Gastroesophageal sphincter (tissue), 4 donors: ENCODE measurements at places on chromosomes 13 and 19. TPM values are rescaled to one million over a fixed set of nuclear protein-coding genes. Genes with fewer than 3 reads are reported as not detected.
A peak's percentile ranks its signal among the peaks of the same experiment; 100 is the strongest.

The CEP89 gene
- total RNA-seq: 21.5 TPM

GRCh38 chr13:24660023-24660741 lies 20.0 kb upstream of the ATP12A start:
- ATAC-seq: no peak

The SLC46A3 gene
- 11.2 TPM for total RNA-seq

GRCh38 chr13:78618411-78618810 lies 15.1 kb upstream of the POU4F1 start:
- no peak for ATAC-seq

DNA sequence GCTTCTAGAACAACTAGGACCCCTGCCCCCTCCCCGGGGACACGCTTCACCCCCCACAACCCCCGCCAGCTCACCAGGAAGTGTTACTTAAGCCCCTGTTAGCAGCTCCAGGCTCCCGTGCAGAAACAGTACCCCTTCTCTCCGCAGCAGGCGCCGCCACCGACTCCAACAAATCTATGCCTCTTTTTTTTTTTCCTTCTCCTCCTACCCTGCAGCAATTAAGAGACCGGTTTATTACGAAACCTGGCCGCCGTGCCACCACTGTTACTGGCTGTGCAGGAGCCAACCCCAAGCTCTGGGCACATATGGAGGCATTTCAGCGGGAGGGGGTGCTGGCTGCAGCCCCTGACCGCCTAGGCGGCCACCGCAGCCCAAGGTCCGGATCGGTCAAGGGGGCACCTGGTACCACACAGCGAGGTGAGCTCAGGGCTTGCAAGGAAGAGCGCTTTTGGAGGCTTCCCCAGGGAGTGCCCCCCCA lies 2.4 kb downstream of the GADD45B start:
- peak; percentile 6 for ATAC-seq

GRCh38 chr13:88248393-88248792 lies 577.2 kb downstream of the SLITRK5 start:
- ATAC-seq: no peak

The CACNA1A gene
- not detected for total RNA-seq

DNA sequence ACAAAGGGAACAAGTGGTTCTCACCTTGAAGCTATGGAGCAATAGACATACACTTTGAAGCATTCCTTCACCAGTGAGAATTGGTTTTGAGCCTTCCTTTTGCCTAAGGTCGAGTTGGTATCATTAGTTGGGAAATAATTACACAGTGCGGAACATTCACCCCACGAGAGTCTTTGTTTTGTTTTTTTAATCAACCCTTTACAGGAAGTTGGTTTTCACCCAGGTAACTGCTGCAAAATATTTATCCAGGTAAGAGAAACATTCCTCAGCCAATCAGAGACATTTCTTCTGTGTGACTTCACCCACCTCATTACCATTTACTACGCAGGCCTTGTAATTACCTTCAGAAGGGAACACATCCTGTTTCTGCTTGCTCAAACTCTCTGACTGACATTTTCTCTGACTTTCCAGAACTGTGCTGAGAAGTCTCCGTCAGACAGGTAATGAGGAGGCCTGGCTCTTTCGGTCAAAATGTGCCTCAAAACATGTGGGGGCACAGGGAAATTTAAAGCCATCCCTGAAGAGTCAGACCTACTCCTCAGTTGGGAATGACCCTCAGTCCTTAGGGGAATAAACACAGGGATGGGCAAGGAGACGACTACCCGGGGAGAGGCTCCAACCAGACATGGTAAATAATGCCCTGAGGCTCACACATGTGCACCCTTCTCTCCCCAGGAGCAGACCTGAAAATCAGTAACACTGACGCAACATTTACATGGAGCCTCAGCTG lies 22.7 kb upstream of the SERP2 start:
- ATAC-seq: no peak
